Iris pigment epithelial cell (primary cell): ENCODE measurements at places on chromosomes 2 and 18.
A peak's percentile ranks its signal among the peaks of the same experiment; 100 is the strongest.

DNA sequence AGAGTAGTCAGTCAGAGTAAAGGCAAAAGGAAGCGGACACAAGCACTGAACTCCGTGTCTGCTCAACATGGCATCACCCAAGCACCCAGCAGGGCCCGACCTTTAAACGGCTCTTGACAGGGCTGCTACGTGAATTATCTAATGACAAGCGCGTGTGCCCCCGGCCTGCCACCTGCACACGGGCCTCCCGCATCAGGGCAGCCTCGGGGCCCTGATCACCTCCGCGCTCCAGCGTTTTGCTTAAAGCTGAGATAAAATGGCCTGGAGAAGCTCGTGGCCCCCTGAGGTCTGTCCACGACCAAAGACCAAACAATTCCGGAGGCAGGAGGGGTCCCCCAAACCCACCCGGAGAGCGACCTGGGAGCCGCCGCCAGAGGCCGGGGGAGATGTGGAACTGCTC is 376 bp downstream of the NDUFA10 start:
- DNase-seq: peak; percentile 2

DNA sequence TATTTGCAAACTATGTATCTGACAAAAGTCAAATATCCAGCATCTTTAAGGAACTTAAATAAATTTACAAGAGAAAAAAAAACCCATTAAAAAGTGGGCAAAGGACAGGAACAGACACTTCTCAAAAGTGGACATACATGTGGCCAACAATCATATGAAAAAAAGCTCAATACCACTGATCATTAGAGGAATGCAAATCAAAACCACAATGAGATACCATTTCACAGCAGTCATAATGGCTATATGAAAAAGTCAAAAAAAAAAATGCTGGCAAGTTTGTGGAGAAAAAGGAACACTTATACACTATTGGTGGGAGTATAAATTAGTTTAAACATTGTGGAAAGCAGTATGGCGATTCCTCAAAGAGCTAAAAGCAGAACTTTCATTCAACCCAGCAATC is 130.3 kb upstream of the LHCGR start:
- DNase-seq: peak; percentile 3

GRCh38 chr2:8679827-8680731 is 1.8 kb upstream of the ID2 start:
- peak; percentile 22 for DNase-seq

DNA sequence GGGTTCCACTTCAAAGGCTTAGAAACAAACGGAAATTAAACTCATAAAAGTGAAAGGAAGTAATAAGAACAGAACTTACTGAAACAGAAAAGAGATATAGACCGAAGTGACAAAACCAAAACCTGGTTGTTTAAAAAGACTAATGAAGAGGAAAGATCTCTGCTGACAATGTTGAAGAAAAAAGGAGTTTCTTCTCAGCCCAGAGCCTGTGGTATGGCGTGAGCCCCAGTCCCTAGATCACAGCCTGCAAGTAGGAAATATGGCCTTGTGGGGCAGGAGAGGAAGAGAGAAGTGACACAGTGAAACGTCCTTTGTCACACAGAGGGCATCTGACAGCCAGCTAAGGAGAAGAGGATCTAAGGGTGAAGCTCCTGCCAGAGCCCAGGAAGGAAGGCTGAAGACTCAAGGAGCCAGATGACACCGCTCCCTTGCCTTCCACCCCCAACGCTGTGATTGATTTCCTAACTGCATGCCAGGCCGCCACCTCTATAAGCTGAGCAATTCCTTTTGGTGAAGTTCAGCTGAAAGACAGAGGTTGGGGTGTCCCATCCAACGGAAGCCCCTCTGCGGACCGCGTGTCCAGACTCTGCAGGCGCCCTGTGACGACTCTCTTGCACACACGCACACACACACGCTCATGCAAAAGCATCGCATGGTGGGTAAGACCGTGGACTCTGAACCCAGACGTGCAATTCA is 141.1 kb downstream of the HDAC4 start:
- DNase-seq: no peak

DNA sequence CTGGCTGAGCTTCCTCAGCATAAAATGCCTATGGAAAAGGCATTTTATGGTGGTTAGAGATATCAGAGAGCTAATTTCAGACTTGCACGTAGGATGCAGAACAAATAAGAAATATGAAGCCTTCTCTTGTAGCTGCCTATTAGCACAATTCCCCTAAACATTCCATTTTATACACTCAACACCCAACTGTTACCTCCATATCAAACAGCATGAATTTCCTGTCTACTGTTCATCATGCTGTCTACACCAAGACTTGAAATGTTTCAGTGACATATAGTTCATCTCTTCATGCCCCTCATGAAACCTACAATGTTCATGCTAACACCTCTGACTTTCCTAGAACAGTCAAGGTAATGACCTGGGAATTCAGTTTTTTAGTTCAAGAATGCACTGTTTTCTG is 249.9 kb downstream of the PIEZO2 start:
- DNase-seq: no peak

GRCh38 chr2:64947885-64948284 is 41.3 kb upstream of the SLC1A4 start:
- DNase-seq: no peak

DNA sequence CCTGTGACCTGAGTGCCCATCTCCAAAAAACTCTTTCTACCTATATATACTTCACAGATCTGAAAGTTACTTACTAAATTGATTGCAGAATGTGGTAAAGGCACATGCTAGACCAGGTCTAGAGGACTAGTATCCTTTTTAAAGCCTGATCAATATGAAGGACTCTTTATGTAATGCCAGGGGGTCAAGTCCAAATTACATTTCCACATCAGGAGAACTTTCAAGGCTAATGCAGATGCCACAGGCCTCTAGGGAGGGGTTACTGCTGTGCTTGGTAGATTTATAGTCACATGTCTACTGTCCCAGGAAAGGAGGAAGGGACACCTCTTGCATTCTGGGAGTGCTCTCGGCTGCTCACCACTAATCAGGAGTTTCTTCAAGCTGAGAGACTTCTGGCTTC is 118.4 kb upstream of the NOSTRIN start:
- no peak for DNase-seq

DNA sequence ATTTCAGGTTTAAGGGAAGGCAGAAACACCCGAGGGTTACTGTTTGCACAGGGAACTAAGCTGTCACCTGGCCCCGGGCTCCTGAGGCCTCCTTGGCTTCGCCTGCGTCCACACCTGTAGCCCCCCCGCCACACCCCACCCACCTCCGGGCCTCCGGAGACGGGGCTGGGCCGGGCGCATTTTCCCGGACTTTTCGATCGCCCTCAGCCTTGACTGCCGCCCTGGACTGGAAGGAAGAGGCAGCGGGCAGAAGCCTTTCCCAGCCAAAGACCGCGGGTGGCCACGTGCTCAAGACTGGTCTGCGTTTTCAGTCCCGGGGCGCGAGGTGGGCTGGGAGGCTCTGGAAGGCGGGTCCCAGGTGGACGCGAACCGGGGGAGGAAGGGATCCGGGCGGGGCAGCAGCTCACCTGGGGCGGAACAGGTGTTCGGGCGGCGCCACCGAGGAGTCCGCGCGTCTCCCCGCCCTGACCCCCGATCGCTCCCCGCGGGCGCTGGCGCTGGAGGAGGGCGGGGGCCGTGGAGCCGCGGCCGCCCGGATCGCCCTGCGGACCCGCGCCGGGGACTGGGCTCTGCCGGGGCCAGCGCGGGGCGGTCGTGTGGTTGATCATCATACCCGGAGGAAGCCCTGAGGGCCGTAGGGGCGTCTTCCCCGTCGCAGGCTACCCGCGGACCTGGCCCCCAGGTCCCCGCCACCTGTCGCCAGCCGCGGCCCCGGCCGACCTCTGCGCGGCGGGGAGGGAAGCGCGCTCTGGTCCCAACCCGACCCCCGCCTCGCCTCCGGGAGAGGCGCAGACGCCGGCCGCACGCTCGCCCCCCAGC is 3.2 kb downstream of the ID2 start:
- DNase-seq: peak; percentile 10

- DNase-seq: no peak
Measured at GRCh38 chr18:6281874-6282273, 132.8 kb downstream of the L3MBTL4 start.

GRCh38 chr2:180057706-180058412 is 50.8 kb upstream of the CWC22 start:
- DNase-seq: no peak

DNA sequence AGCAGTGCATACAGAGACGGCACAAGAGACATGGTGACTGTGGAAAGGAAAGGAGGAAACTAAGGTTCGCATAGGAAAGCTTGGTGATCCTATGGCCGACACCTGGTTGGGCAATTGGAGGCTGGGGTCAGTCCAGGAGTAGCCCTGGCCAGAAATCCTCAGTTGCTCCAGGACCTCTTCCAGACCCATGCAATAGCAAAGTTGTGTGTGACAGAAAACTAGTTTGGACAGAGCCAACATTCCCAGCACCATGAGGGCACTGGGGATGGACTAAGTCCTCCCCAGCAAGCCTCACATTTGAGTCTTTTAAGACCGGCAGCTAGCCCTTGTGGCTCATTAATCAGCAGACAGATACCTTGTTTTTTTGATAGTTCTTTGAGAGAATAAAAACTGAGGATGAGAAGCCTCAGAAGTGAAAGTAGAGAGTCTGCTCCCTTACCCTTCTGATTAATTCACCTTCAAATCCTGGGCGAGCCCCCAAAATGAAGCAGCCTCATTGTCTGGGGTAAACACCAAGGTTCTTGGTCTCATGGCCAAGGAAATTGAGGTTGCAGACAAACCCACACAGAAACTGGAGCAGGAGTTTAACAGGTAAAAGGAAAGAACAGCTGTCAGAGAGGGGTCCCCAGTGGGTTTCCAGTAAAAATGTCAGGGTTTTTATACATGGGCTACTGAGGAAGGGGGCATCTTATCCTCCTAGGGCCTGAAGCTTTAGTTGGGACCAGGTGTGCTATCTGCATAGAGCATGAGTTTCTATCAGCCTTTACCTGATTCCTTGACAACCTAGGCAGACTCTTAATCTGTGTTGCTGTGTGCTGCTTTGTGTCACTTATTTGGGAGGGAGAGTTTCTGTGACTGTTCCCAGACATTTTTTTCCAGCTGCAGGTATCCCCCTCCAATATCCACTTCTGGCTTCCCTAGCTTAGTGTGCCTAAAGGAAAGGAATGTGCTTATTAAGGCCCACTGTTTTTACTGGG is 39.1 kb downstream of the STK17B start:
- DNase-seq: peak; percentile 43

DNA sequence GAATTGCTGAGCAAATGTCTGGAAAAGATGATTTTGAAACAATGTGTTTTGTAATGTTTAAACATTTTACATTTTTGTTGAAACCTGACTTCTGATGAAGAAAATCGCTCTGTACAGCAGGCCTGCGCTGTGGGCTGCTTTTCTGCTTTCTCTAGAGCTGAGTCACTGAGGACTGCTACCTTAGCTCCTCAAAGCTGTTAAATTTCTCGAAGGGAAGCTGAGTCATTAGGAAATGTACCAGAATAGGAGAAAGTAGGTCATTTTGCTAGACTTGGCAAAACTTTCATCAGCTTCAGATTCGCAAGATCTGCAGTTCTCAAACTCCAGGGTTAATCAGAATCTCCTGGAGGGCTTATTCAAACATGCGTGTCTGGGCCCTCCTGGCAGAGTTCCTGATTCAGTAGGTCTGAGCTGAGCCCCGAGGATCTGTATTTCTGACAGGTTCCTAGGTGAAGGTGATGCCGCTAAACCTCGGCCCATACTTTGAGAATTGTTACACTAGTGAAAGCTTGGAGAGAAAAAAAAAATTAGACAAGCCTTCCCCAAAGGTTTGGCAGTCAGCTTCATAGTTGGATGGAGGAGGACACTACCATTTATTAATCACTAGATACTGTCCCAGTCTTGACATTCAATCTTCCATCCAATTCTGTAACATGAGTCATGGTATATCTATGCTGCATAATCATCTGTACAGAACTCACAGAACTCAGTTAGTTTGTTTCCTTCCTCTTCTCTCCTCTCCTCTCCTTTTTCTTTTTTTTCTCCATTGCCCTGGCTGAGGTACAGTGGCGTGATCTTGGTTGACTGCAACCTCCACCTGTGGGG is 297.6 kb downstream of the PARD3B start:
- DNase-seq: peak; percentile 98

GRCh38 chr2:176692533-176692932 is 423.3 kb downstream of the MTX2 start:
- no peak for DNase-seq

- DNase-seq: no peak
Measured at GRCh38 chr2:239291475-239292350, 109.1 kb downstream of the HDAC4 start.

GRCh38 chr2:215966951-215967350 is 46.4 kb downstream of the MREG start:
- DNase-seq: no peak

- no peak for DNase-seq
Measured at GRCh38 chr2:232367016-232367415, 11.5 kb upstream of the ALPP start.

GRCh38 chr2:172462849-172463381 is 35.5 kb downstream of the ITGA6 start:
- no peak for DNase-seq

- peak; percentile 44 for DNase-seq
Measured at GRCh38 chr2:186308347-186308746, 177.7 kb upstream of the ZC3H15 start.

DNA sequence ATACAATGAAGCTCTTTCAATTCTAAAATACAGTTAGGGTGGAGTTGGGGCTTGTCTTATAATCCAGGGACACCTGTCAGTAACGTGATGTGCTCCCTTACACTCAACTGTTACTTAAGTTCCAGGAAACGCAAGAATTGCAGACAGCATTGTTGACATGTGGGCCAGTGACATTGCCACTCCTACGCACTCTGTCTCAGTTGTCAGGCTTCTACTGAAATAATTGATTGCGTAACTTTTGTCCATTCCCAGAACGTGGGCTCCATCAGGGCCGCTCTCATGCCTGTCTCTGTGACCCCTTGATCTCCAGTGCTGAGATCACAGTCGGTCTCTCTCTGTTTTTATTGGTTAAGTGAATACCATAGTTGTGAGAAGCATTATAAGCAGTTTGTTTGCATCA is 487.8 kb downstream of the GALR1 start:
- no peak for DNase-seq

DNA sequence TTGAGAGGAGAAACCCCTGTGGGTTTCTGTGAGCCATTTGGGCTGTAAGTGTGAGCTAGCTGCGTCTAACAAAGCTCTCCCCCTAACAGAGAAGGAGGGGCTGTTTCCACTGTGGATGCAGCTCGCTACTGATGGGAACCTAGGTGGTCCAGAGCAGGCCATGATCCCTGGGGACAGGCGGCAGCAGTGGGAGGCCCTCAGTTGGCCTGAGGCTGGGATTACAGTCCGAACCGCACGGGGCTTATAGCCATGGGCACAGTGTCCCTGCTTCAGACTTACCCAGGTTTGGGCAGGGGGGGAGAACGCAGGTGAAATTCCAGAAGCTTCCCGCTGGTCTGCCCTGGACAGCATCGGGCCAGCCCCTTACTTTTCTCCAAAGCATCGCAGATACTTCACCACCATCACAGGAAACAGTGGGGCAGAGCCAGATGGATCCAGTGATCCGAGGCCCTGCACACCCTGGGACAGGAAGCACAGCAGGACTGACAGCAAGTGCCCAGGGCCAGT is 139.4 kb downstream of the SEPTIN10 start:
- no peak for DNase-seq

DNA sequence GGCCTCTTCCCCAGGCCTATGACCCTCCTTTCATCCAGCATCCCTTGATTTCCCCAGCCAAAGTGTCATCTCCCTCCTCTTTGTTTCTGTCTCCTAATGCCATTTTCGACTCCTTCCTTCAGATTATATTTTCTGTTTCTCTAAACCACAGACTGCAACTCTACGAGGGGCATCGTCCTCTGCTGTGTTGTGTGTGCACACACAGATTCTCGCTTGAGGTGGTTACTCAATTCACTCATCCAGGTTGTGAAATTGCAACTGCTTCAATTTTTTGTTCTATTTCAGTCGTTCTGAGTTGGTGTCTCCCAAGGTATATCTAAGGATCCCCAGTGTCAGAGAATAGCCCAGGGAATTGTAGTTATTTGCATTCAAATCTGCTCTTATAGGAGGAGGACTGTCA is 113.5 kb upstream of the NDUFV2 start:
- DNase-seq: no peak
